Effector memory CD8-positive, alpha-beta T cell (primary cell): ENCODE measurements at places on chromosomes 11 and 22.

- DNase-seq = no peak
Observed at GRCh38 chr22:28994522-28994921, 67.1 kb downstream of the C22orf31 start.

GRCh38 chr11:7673724-7674434, 579 bp upstream of the CYB5R2 start:
- DNase-seq = no peak

GRCh38 chr11:129544691-129545090, 169.0 kb downstream of the BARX2 start:
- no peak for DNase-seq

DNA sequence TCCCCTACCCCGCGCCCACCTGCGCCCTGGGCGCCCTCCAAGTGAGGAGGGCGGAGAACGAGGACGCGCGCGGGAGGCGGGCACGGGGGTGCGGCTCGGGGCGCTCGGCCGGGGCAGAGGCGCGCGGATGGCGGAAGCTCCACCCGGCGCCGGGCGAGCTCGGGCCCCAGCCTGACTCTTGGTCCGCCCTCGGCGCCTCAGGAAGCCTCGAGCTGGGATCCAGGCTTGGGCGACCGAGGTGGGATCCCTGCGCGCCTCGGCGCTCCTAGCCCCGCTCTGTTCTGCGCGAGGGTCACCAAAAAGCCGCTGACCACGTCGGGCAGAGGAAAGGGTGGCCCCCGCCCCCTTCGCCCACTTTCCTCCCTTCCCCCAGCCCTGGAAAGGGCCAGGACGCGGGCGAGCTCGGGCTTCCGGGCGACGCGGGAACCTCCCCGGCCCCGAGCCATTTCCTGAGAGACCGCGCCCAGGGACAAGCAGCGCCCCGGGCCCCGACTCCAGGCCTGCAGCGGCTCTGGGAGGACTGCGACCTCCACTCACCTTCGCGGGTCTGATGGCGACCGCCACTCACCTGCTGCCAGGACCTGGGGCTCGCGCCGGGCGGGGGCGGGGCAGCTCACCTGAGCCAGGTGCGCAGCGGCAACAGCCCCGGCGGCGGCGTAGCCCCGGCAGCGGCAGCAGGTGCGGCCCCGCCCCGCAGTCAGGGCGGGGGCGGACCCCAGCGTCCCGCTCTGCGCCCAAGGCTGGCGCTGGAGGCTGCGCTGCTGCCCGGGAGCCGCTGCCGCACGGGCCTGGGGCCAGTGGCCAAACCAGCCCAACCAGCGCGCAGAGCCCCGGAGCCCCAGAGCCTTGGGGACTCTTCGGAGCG, 2.2 kb upstream of the SIGIRR start:
- DNase-seq = no peak

DNA sequence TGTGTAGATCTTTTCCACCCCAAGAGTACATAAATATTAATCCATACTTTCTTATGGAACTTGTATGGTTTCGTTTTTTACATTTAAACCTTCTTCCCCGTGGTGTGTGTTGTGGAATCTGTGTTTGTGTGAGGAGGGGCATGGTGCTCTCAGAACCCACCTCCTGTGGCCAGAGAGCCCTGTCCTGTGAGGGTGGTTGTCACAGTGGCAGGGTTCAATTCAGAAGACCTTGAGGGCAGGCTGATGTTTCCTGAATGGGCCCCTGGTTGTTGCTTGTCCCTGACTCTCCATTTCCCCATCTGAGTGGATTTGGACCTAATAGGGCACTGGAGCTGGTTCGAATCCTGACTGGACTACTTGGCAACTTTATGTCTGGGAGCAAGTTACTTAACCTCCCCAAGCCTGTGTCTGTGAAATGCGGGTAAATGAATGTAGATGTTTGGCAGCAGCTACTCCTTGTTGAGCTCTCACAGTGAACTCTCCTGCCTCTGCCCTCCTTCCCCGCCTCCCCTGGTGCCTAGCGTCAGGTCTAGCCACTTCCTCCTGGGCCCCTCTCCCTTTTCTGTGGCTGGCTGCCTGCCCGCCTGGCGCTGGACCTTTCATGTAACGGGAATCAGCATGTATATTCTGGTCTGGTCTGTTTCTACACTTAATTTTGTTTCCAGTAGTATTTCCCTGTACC, 7.3 kb downstream of the NEAT1 start:
- DNase-seq = no peak

DNA sequence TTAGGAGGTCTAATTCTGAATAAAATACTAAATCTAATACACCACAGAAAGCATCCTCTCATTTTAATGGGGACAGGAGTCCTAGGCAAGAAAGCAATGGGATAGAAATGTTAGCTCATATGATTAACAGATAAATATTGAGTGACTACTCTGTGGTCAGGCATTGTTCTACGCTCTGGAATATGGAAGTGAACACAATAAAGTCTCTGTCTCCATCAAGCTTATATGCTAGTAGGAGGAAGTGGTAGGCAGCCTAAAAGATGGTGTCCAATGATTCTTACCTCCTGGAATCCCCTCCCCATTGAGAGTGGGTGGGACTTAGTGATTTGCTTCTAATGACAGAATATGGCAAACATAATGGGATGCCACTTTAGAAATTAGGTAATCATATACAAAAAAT, 160.3 kb upstream of the PDGFD start:
- DNase-seq = no peak

DNA sequence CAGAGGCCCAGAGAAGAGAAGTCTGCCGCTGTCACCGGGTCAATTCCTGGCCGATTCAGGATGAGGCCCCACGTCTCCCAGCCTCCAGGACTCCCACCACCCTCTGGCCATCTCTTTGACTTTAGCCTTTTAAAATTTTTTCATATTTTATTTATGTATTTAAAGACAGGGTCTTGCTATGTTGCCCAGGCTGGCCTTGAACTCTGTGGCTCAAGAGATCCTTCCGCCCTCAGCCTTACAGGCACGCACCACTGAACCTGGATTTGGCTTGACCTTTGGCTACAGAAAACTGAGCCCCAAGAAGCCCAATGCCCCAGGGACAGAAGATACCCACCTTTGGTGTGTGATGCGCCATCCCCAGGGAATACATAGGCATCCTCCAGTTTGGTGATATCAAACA, 3.9 kb downstream of the POLR3H start:
- DNase-seq = no peak
